Stimulated activated CD8-positive, alpha-beta memory T cell treated with anti-CD3 and anti-CD28 coated beads, Interleukin-15, amount 100 ng/mL, for 24 hours (primary cell): ENCODE measurements at places on chromosomes 12 and 14.

- no peak for DNase-seq
Observed at GRCh38 chr14:74963178-74963704, 7.8 kb upstream of the PGF start.

GRCh38 chr14:67564236-67564635 is 31.1 kb downstream of the PLEKHH1 start:
- no peak for DNase-seq

GRCh38 chr14:59871166-59871495 is 555 bp upstream of the RTN1 start:
- no peak for DNase-seq

DNA sequence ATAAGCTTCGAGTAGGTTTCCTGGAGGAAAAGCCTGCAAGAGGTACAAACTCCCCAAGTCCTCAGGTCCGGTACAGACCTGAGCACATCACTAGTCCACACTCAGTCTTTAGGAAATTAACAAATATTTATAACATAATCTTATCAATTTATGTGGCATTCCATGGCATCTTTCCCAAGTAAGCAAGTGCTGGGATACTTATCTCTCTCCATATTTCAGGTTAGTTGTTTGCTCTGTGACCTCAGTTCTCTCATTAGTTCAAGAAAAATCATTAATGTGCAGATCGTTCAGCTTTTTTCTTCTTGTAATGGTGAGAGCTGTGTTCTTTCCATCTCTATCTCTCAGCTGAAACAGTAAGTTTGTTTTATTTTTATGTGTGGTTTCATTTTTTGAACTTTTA is 34.7 kb downstream of the SPATA7 start:
- DNase-seq, result no peak

GRCh38 chr12:99810718-99811593 is 163.4 kb downstream of the GARIN6 start:
- DNase-seq, result no peak

DNA sequence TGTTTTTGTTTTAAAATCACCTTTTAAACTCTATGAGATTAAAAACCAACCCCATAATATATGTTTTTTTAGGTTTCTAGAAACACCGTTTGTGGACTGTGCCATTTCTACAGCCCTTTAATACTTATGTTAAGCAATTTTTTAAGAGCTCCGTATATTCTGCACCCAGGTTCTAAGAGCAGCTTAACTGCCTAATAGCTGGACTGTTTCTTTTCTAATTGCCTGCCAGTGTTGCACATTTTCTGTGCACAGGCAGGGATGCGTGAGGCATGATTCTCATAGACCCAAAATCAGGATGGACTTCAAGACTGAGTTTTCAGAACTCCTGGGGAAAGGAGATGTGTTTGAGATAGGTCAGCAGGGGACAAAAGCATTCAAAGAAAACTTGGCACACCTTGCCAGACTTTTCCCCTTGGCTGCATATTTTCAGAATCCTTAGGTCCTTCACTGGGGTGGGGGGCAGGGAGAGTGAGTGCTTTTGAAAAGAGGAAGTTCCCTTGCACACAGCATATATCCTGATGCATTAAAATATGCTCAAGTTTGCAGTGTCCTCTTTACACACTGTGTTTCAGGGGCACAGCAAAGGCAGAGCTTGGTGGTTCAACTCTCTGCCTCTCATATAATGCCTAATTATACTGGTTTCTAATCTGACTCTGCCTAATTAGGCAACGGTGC is 27.9 kb downstream of the TMEM30B start:
- DNase-seq, result no peak

GRCh38 chr14:26926585-26926984 is 328.8 kb upstream of the NOVA1 start:
- no peak for DNase-seq

- DNase-seq, result no peak
Observed at GRCh38 chr14:75338398-75338797, 59.8 kb downstream of the FOS start.

DNA sequence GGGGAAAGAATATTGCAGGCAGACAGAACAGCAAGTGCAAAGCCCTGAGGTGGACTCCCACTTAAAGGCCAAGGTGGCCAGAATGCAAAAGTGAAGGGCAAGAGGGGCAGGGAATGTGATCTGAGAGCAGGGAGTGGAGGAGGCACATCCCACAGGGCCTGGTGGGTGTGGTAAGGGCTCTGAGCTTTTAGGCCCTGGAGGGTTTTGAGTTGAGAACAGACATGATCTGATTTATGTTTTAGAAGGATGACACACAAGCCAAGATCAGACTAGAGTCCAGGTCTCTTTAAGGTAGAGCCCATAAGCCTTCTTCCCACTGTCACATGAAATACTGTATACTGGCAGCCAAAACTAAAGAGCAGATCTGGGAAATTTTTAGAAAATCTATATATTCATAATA is 162.5 kb downstream of the SLC38A4 start:
- DNase-seq, result no peak

GRCh38 chr12:14952299-14952921 is 9.0 kb downstream of the ARHGDIB start:
- DNase-seq, result no peak

DNA sequence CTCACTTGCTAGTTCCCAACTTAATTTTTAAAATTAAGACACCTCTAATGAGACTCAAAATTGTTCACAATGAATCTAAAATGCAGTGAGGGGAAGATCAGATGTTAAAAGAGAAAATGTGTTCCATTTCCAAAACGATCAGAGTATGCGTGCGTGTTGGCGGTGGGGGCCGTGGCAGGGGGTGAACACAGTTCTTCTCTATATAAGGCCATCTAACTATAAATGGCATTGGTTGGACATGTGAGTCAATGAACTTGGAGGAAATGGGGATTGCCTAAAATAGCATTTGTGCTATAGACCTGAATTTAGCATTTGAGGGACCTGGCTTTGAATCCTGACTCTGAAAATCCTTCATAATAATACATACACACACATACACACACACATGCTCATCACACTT is 149.4 kb downstream of the FOXN3 start:
- no peak for DNase-seq

GRCh38 chr12:52149651-52150241 is 42.1 kb downstream of the KRT80 start:
- no peak for DNase-seq

DNA sequence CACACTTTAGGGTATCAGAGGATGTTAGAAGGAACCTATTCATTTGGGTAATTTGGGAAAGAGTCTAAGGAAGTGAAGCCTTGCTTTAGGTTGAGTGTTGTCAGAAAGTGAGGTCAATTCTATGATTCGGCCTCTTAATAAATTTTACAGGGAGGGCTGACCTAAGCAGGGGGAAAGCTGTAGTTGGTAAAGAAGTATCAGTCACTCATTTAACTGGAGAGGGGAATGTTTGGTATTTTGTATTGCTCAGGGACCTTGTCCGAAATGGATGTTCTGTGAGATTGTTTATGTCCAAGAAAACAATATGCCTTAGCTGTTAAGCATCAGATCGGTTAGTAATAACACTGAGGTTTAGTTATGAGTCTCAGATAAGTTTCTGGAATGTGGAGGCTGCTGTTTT is 7.3 kb downstream of the CAND1 start:
- no peak for DNase-seq

- DNase-seq, result no peak
Observed at GRCh38 chr14:29161593-29161992, 395.0 kb downstream of the FOXG1 start.

DNA sequence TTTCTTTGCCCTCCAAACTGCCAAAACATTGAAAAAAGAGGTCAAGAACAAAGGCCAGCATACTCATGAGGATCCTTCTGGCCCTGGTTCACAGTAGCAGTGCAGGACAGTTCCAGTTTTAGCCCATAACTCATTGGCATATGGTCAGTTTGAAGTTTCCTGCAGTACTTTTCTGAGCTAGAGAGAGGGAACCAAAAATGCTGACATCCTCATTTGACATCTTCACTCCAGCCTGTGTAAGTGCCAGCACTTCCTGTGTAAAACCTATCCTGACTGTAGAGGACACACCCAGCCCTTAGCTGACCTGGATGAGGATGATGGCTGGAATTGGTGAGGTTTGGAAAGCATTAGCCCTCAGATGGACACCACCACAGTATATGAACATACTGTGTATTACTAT is 84.1 kb downstream of the FGD4 start:
- DNase-seq, result no peak

- peak; percentile 29 for DNase-seq
Observed at GRCh38 chr12:113103756-113104450, 31.7 kb downstream of the RASAL1 start.

- DNase-seq, result no peak
Observed at GRCh38 chr12:45468751-45469615, 253.1 kb downstream of the ANO6 start.

- DNase-seq, result no peak
Observed at GRCh38 chr12:106645465-106646330, 62.9 kb downstream of the RFX4 start.

DNA sequence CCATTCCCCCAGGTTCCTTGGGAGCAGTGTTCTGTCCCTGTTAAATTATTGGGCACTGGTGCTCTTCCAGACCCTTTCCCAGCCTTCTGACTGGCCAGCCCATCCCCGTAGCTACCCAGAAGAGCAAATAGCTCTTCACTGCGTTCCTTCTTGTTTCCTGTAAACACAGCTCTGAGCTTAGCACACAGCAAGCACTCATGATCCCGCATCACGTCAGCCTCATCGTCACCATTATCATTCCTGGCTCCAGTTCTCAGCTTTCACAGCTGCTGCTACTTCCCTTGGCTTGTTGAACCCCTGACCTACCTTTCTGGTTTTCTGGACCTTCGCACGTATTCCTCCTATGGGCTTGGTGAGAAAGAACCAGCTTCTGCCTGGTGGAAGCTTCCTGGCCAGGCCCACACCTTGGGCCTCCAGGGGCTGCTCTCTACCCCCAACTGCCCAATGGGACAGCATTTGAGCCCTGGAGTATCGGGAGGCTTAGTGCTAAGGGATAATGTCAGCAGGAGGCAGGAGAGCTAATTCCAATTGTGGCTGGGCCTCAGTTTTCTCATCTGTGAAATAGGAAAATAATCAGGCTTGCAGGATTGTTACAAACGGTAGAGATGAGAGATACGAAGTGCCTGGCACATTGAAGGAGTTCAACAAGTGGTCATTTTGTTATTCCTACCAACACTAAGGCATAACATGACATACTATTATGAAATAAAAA is 22.6 kb upstream of the PAPOLA start:
- DNase-seq, result no peak

GRCh38 chr12:52007158-52007921 is 594 bp downstream of the TAMALIN start:
- no peak for DNase-seq

- no peak for DNase-seq
Observed at GRCh38 chr14:103676881-103677675, 38.2 kb downstream of the XRCC3 start.

DNA sequence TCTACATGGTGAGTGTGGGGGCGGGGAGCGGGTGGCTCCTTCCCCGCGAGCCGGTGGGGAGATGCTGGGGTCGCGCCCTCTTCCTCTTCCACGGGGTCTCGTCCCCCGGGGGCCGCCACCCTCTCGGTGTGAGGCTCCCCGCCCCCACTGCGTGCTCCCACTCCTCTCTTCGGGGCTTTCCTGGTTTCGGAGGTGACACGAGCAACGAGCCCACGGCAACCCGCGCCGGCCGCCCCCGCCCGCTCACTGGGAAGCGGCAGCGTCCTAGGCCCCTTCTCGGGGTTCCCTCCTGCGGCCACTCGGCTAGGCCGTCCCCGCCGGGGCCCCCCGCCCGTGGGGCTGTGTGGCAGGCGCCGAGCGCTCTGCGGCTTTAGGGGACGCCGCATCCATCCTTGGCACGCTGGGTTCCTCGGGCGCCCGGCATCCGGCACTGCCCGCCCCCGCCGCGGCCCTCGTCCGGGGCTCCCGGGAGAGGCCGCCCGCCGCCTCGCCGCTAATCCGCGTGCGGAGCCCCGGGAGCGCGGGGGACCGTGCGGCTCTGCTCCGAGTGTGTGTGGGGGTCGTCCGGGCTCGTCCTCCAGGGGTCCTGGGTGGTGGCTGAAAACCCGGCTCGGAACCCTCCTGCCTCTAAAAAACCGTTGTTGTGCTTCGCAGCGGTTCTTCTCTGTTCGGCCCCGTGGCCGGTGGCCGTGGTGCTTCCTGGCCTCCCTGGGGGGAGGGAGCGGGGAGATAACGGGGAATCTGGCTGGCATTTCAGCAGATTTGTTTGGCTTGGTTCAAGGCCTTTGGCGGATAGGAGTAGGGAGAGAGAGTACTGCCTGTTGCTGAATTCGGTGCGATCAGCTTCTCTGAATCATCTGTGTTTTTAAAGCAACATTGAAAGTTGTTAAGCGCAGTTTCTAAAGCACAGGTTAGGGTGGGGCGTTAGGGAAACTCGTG is 1.0 kb downstream of the PCNX1 start:
- peak; percentile 35 for DNase-seq

- no peak for DNase-seq
Observed at GRCh38 chr12:16258963-16259362, 18.5 kb downstream of the SLC15A5 start.

GRCh38 chr12:20440408-20440807 is 72.1 kb downstream of the PDE3A start:
- DNase-seq, result no peak

GRCh38 chr14:76376878-76377734 is 1.2 kb downstream of the ESRRB start:
- no peak for DNase-seq

DNA sequence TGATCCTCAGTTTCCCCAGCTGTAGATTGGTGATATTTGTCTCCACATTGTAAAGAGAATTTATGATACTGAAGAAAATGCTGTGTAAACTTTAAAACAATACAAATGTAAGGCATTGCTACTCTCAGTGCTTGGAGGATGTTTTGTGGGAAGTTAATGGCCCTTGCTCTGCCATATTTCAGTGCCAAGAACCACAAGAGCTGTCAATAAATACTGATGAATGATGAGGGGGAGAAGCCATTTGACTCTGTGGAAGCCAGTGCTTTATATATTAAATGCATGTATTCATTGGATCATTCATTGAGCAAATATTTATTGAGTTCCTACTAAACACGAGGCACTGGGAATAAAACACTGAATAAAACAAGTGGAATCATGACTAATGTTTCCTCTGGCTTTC is 30.8 kb downstream of the CACNA1C start:
- DNase-seq, result no peak

DNA sequence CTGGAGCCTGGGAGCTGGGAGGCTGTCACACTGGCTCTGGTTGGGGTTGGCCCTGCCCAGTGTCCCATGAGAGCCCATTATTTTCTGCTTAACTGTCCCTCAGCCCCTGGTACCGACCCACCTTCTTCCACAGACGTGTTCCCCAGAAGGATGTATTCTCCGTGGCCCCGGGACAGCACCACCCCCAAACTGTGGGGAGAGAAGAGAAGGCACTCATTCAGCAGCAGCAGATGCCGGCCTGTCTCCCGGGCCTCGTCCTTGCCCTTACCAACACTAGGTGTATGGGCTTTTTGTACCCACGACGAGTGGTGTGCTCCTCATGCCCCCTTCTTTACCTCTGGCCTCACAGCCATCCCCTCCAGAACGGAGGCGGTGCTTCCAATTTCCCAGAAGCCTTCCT is 38.1 kb downstream of the LRTM2 start:
- DNase-seq, result no peak

- no peak for DNase-seq
Observed at GRCh38 chr14:96250485-96250884, 5.5 kb upstream of the BDKRB1 start.

GRCh38 chr14:98878282-98878681 is 393.7 kb downstream of the BCL11B start:
- no peak for DNase-seq

GRCh38 chr12:109864916-109865315 is 15.4 kb downstream of the GLTP start:
- no peak for DNase-seq
